ENCODE measurements at places on chromosomes 6 and 20.

- no peak for DNase-seq
These were observed 645.6 kb downstream of the MMUT start for GRCh38 chr6:48817333-48818051.

GRCh38 chr6:128067446-128068118 lies 166.7 kb upstream of the THEMIS start:
- no peak for DNase-seq

DNA sequence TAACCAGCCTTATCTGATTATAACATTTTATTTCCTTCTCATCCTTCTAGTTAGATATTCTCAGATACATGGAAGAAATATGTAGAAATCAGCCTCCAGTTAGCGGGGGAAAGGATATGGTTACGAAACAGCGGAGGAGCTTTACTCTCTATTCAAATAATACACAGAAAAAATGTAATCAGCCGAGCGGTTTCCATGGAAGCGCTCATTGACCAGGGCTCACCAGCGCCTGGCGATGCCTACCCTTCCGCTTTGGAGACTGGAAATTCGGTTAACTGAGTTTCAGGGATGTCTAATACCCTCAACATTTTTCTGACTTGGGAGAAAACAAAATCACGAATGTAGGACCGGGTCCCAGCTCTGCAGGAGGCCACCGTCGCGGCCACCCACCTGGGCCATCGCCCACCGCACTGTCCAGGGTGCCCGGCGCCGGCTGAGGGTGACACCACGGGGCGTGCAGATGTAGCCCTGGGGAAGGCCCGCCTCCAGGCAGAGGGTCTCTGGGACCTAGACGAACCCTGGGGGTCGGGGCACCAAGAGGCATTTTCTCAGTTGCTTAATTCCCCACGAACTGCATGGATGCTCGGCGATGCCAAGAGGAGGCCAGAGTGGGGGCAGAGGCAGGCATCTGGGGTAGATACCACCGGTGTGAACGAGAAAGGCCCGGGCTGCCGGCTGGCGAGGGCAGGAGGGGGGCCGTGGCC lies 1.7 kb downstream of the PRR18 start:
- no peak for DNase-seq

GRCh38 chr6:105021399-105021798 lies 64.5 kb downstream of the LIN28B start:
- DNase-seq = no peak

DNA sequence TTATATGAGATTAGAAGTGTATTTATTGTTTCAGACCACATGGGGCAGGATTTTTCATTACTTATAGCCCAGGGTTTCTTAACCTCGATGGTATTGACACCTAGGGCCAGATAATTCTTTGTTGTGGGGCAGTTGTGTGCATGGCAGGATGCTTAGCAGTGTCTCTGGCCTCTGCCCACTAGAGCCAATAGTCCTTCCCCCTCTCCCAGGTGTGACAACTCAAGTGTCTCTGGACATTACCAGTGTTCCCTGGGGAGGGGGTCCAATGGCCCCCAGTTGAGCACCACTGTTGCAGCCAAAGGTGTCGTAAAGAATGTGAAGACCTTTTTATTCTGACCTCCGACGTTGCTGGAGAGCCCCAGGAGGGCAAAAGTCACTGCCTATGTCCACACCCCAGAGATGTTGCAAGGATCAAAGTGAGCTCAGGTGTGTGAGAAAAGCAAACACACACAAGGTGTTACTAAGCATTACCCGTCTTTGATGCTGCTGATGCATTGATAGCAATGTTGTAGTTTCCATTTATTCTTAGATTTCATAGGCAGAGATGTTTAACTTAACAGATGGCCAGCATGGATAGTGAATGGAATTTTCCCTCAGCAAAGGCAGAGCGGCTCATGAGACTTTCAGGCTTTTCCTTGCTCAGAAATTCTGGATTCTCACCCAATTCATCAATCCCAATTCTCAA lies 22.2 kb downstream of the BANF2 start:
- DNase-seq = no peak

GRCh38 chr6:149452037-149452939 lies 32.5 kb downstream of the ZC3H12D start:
- DNase-seq = no peak

DNA sequence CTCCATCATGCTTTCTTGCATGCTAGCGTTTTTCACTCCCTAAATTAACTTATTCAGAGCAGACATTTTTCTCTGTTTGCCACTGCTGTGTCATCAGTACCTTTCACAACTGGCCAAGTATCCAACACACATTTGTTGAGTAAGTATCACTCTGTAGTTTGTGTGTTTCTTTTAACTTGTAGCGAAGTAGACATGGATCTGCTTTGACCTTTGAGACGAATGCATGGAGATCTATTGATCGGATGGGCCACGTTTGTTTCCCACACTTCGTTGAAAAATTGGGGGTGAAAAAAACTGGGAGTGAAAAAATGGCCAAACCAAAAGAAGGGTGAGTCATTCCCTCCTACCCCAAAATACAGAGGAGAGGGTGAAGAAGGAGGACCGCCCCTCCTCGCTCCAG lies 12.9 kb upstream of the SLC9A8 start:
- no peak for DNase-seq

GRCh38 chr6:96196633-96197032 lies 180.9 kb downstream of the FUT9 start:
- no peak for DNase-seq

DNA sequence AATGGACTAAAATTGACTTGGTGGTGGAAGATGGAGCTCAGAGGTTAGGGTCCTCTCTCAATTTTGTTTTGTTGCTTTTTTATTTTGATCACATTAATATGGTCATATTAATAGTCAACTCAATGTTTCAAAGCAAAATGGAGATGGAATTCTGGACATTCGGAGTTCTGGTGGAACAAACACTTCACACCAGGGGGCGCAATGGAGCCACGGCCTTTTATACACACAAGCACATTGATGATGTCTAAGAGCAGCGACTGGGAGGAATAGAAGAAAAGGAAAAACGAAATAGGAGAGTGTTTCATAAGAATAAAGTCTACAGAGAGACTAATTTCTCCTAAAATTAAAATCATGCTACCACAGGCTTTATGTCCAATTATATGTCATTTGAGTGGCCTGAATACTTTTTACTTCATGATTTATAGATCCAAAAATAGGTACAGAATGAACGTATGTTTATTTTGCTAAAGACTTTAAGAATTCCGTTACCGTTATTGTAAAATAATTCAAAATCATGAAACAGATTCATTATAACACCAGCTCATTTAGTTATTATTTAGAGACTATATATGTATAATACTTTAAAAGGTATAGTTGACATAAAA lies 197.6 kb upstream of the SASH1 start:
- peak; percentile 35 for DNase-seq

GRCh38 chr20:23826541-23827021 lies at the start of gene CST2:
TSS of gene CST2 (minus strand) at chr20:23826729. CDS start at chr20:23826660, 69 bp downstream.
- DNase-seq = no peak
